CD4-positive, alpha-beta T cell (primary cell): ENCODE measurements at places on chromosomes 13 and 19.

DNA sequence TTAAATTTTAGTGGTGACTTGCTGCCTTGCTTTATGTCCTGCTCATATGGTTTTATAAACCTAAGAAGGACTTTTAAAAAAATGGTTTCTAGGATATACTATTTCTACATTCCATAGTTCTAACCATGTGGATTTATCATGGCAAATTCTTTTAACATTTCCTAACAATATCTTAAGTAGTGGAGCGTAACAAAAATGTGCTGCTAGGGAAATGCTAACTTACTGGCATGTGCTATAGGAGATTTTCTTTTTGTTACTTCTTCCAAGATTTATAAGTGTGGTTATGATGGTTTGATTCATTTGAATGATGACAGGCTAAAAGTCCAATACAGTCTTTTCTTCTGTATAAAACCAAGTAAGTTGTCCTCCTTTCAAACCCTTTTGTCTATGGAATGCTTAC, 713.7 kb downstream of the SLITRK1 start:
- no peak for DNase-seq
- H3K27me3 ChIP-seq: no peaks in the 10 kb centered on the region
- H3K4me3 ChIP-seq: no peak overlapping the region
- no peaks in the 10 kb centered on the region for H3K4me1 ChIP-seq
- H3K27ac ChIP-seq: no peak overlapping the region
- H3K36me3 ChIP-seq: no peaks in the 10 kb centered on the region

GRCh38 chr13:50526661-50527071, 316.8 kb downstream of the DLEU7 start:
- no peaks in the 10 kb centered on the region for H3K36me3 ChIP-seq
- no peak overlapping the region for H3K4me3 ChIP-seq
- no peaks in the 10 kb centered on the region for H3K27me3 ChIP-seq

DNA sequence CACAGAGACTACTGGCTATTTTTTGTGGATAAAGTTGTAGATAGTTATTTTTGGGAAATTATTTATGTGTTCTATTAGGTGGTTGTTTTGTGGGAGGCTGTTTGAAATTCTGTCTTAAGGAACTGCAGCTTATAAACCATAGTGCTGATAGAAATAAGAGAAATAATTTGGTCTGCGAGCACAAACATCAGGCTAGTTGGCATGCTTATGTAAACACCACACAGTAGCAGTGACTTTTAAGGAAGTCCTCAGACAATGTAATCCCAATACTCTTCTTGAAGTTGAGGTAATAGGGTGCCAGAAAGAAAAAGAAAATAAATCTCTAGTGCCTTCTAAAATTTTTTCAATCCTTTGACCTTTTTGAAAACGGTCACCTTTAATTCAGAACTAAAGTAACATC, 23.9 kb downstream of the KL start:
- DNase-seq: no peak
- H3K27ac ChIP-seq: no peak overlapping the region
- no peak overlapping the region for H3K4me3 ChIP-seq

- H3K36me3 ChIP-seq: peaks cover 57% of the 10 kb centered on the region
- H3K27me3 ChIP-seq: no peaks in the 10 kb centered on the region
- DNase-seq: no peak
- peak overlapping the region; percentile 70 for H3K4me3 ChIP-seq
- H3K27ac ChIP-seq: peak overlapping the region; percentile 15
These were observed 2.2 kb downstream of the TRIM28 start for GRCh38 chr19:58546019-58546530.

GRCh38 chr19:56111601-56112312, 9.3 kb downstream of the ZNF787 start:
- H3K4me1 ChIP-seq: peaks cover 72% of the 10 kb centered on the region
- no peaks in the 10 kb centered on the region for H3K27me3 ChIP-seq
- peak; percentile 22 for DNase-seq
- no peak overlapping the region for H3K4me3 ChIP-seq
- no peak overlapping the region for H3K27ac ChIP-seq
